ENCODE measurements at places on chromosomes 3 and 15. TPM values are rescaled to one million over a fixed set of nuclear protein-coding genes. Genes with fewer than 3 reads are reported as not detected.

DNA sequence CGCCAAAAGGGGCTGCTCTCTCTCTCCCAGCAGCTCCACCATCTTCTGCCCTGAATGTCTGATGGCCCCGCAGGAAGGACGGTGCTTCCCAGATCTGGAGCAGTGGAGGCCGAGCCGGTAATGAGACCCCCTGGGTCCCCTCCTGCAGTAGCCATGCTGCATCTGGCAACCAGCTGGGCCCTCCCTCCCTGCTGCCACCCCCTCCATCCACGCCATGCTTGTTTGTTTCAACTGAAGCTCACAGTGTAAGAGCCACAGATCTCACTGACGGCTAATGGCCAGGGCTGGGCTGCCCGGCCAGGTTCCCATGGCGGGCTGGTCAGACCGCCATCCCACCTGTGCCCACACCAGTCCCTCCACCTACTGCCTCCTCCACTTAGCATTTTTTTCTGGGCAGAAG is 260.8 kb downstream of the UACA start:
- DNase-seq = no peak

DNA sequence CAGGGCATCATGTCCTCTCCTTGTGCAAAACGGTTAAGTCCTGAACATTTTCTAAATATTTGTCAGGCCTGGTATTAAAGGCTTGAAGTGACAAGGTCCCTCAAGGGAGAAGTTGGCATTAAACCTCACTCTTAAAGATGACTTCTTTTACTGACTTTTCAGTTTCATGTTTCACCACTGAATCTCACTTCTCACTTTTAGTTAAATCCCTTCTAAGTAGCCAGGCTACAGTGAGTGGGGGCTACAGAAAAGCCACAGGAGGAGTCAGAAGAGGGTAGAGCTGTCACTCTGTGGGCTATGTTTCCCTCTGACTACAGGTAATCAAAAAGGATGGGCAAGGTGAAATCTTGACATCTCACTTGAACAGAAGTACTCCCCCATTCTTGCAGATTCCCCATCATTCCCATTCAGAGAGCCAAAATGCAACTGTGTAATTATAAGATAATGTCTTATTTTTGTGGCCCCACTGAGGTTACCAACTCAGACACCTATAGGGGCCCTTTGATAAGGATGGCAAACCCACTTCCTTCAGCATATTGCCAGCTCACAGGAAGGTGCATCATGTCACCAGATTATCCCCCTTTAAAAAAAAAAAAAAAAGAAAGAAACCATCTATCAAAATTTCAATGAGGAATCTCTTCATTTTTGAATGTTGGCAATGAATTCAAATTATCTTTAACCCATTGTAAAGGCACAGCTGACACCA is 790.1 kb upstream of the CFAP20DC start:
- no peak for DNase-seq

DNA sequence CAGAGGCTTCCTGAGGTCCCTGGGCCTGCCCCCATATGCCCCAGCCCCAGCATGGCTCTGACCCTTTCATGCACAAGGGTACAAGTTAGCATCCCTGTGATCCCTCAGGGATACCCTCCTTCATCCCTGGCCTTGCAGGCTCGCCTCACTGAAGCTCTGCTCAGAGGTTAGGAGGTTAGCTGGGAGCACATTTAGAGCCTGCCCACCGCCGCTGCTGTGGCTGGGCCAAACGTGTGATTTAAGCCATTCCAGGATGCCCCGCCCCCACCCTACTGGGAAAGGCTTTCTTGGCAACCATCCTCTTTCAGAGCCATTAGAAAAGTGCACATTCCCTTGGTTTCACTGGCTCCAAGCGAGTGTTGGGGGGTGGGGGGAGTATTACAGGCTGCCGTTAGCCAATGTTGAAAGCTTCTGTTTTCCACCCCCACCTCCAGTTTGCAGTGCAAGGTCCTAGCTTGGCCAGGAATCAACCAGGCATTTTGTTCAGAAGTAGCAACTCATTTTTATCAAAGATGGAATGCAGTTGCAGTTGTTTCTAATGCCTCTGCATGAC is 6.3 kb upstream of the HES1 start:
- DNase-seq = peak; percentile 60

Gene CAMK2N2
- 0.16 TPM for polyA plus RNA-seq

DNA sequence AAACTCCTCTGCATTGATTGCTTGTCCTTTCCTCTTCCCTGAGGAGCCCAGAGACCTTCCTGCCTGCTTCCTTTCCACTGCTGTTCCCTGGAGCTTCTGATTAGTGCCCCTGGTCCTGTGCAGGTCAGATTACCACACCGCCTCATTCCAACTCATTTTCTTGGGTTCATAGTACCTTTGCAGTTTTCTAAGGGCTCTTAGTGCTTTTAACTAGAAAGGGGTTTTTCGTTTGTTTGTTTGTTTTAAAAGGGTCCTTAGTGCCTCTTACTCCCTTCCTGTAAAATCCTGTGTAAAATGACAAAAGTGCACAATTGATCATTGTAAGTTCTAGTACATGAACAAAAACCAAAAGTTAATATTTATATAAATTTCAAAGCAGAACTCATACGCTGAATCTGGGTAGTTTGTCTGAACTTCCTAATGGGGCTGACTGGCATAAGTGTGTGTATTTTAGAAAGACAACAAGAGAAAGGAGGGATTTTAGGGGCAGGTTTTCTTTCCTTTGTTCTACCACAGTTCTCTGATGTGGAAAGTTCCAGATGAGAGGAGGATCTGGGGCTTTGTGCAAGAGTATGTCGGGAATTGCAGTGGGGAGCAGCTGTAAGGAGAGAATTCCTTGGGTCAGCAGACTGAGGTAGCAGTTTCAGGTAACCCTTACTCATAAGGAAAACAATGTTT is 30.6 kb downstream of the SNRK start:
- peak; percentile 10 for DNase-seq

DNA sequence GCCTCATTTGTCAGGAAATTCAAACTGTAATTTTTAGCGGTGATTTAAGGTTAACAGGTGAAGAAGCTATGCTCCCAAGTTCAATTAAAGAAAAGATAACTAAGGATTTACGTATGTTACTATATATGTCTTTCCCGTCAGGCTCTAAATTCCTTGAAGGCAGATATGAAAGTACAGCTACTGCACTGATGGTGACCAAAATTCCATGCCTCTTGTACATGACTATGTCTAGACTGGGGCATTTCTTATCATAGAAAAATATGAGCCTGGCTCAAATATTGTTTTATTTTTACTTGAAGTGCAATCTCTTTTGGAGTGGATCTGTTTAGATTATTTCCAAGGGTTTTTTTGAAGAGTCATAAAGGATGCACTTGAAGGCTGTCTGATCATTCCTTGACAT is 647.1 kb upstream of the KCNMB2 start:
- DNase-seq = no peak

Gene KIF15
- 43.9 TPM for polyA plus RNA-seq

Gene GOLGA6A
- not detected for polyA plus RNA-seq

Data from right lung (tissue), 10 donors.